ENCODE measurements at places on chromosomes 1 and 21.

DNA sequence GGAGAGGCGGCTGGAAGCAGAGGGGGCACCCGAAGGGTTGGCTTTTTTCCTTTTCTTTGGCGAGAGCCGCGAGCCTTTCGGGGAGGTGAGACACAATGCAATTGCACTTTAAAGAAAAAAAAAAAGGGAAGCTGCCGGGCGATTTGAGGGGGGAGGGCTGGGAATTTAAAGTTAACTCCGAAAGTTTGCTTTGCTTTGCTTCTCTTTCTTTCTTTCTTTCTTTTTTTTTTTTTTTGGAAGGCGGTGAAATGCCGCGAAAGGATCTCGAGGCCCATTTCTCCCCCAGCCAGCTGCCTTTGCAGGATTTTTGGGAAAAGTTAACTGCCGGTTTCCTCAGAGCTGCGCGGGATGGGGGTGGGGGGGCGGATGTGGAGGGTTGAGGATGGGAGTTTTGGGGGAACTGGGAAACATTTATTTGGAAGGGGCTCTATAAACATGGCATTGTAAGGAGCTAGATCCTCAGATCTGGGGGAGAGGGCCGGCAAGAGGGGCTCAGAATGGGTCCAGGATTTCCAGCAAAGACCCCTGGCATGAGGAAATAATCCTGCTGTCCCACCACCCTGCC is 997 bp downstream of the ZNF362 start:
- DNase-seq, result peak; percentile 41

DNA sequence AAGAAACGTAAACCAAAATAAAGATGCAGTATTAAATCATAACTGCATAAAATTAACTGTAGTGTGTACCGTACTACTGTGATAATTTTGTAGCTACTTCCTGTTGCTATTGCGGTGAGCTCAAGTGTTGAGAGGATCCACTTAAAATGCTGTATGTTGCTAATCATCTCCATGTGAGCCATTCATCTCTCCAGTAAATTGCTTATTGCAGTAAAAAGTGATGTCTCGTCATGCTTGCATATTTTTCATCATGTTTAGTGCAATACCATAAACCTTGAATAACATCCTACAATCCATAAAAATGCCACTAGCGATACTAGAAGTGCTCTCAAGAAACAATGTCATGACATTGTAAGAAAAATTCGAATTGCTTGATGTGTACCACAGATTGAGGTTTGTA is 66.3 kb downstream of the RAVER2 start:
- DNase-seq, result no peak

DNA sequence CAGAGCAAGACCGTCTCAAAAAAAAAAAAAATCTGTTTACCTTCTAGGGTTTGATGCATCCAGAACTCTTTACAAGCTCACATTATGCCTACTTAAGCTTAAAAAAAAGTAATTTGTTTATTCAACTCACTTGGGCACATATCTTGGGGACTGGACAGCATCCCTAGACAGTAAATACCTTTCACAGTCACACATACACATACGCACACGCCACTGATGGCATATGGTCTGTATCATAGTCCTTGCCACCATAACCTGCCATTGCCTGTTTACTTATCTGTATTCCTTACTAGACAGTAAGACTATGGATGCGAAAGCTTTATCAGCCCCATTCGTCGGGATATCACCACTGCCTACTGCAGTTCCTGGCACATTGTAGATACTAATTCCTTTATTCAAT is 446.3 kb upstream of the RGS18 start:
- DNase-seq, result no peak

- peak; percentile 76 for DNase-seq
These were observed 63.2 kb downstream of the IER5 start for GRCh38 chr1:181151378-181152326.

- DNase-seq, result no peak
These were observed 10.2 kb upstream of the CHI3L2 start for GRCh38 chr1:111217183-111217910.

DNA sequence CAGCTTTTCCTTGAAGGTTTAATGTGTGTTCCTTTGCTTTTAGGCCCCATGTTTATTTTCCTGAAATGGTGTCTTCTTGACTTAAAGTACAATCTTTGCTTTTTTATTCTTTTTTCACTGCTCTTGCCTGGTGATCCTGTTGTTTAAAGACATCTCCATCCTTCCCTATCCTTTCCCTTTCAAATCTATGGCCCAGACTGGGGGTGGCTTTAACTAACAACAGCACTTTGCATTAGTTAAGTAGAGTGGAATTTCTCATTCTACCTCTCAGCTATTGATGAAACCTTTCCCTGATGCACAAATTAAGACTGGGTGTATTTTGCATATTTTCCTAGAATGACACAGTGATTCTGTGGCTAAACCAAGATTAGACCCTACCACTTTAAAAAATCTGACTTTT is 84.3 kb downstream of the ROR1 start:
- DNase-seq, result no peak

DNA sequence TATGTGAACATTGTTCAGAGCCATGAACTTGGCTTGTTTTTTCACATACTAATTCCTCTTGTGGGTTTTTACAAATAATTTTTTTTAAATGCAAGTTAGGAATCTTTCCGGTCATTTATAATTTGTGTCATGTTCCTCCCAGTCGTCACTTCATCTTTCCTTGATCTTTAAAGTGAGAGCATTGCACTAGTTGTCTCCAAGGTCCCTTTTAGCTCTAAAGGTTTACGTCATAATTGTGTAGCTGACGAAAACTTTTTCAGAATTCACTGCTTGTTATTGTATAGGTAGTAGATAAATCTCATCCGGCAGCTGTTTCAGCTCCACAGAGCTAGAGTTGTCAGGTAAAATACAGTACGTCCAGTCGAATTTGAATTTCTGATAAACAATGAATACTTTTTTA is 33.6 kb downstream of the SOAT1 start:
- DNase-seq, result no peak

GRCh38 chr1:169180174-169180573 is 73.7 kb downstream of the ATP1B1 start:
- DNase-seq, result no peak

DNA sequence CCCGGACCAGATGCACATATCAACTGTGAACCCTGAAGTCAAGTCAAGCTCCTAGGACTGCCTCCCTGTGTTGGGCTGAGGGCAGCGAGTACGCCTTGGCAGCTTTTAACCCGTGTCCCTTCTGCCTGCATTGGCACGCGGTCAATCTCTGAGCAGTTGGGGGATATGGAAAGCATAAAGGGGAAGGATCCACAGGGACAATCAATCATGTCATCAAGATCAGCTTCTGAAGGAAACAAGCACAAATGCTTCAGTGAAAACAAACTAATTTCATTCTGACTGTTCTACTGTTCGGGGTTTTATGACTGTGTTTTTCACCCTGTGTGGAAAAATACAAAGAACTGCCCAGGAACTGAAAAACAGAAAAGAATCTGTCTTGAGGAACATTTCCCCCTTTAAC is 106.2 kb downstream of the RUNX1 start:
- no peak for DNase-seq

DNA sequence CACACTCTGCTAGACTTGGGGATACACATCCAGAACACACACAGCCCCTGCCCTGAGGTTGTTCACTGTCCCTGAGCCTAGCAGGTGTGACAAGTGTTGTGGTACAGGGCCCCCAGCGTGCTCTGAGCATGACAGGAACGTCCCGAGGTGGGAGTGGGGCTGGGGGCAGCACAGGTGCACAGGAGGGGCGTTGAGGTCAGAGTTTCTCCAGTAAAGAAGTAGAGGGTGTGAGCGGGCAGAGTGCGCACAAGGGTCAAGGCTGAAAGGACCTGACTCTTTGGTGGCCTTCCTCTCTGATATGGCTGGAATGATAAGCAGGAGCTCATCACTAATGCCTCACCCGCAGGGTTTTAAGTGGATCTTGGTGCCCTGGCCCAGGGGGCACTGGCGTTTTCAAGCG is 1.3 kb upstream of the FALEC start:
- no peak for DNase-seq

- DNase-seq, result peak; percentile 23
These were observed at the start of the genes PLA2G2C and UBXN10 for GRCh38 chr1:20185834-20186782. PLA2G2C (minus strand) TSS chr1:20186518; CDS start chr1:20177363, 9,155 bp downstream. UBXN10 (plus strand) TSS chr1:20186096; CDS start chr1:20190562, 4,466 bp downstream.

DNA sequence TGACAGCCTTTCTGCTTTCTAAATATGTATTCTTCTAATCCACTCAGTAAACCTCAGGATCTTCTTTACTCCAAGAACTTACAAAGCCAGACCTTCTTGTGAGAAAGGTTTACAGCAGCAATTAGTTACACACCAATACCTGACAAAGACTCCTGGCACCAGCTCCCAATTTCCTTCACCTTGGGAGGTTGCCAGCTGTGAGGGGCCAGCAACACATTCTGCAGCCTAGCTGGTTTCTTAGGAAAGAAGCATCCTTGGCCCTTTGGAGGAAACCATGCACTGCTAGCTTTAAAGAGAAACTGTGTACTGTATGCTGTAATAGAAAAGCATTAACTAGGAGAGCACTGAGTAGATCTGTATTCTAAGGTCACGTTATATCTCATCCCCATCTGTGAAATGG is 10.8 kb downstream of the FYB2 start:
- DNase-seq, result no peak

GRCh38 chr1:208985231-208985630 is 598.3 kb upstream of the CAMK1G start:
- DNase-seq, result no peak

- DNase-seq, result peak; percentile 99
These were observed at the start of gene YTHDF2 for GRCh38 chr1:28736450-28737306. YTHDF2 (plus strand) TSS chr1:28736940; CDS start chr1:28737121, 181 bp downstream.

GRCh38 chr21:17537299-17537698 is 24.5 kb downstream of the CXADR start:
- no peak for DNase-seq

GRCh38 chr1:17885663-17886320 is 130.7 kb downstream of the ACTL8 start:
- no peak for DNase-seq

- no peak for DNase-seq
These were observed 14.1 kb downstream of the TTC39A start for GRCh38 chr1:51316113-51316845.
